ENCODE measurements at places on chromosomes 16 and 17.

- DNase-seq, result no peak
Measured at GRCh38 chr17:58755269-58755576, 431 bp upstream of the PPM1E start.

- no peak for DNase-seq
Measured at GRCh38 chr17:59839651-59840328, 53.0 kb downstream of the TUBD1 start.

- DNase-seq, result no peak
Measured at GRCh38 chr17:1755252-1755826, 6.5 kb upstream of the SERPINF1 start.

GRCh38 chr16:56669005-56669839 lies at the start of gene MT1H:
TSS of gene MT1H (plus strand) at chr16:56669814. CDS start at chr16:56669885, 71 bp downstream.
- DNase-seq, result no peak

- no peak for DNase-seq
Measured at GRCh38 chr17:54947396-54947795, 21.1 kb downstream of the COX11 start.

DNA sequence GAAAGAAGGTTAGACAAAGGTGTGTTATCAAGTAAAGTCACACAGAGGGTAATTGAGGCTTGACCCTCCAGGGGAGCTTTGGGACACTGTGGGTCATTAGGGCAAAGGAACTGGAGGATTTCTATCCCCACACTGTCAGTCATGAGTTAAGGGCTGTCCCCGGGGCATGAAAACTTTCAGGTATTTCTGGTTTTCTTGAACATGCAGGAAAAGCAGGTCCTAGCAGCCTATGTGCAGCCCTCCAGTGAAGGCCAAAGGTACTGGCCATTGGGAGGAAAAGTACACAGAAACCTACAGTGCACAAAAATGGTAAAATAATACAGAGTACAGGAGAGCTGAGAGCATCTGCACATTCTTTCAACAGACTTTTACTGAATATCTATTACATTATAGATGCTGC lies 44.4 kb upstream of the SCNN1B start:
- no peak for DNase-seq

- DNase-seq, result no peak
Measured at GRCh38 chr16:55120408-55120807, 189.7 kb downstream of the IRX5 start.

GRCh38 chr16:19172098-19172780 lies 4.2 kb downstream of the SYT17 start:
- DNase-seq, result no peak

DNA sequence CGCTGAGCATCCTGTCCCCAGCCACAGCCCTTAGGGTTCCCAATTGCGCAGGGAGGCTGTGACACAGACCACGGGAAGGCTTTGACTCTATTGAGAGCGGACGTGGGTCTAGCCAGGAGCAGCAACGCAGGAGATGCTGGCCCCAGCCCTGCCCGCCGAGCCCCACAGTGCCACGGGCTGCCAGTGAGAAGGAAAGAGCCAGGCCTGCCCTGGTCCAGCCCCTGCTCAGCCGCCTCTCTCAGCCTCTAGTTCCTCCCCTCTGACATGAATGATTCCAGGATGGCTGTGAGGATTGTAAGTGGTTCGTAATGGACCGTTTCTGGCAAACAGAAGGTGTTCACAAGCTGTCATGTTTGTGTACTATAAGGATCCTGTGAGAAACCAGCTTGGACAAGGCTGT lies 2.5 kb downstream of the BHLHA9 start:
- no peak for DNase-seq

DNA sequence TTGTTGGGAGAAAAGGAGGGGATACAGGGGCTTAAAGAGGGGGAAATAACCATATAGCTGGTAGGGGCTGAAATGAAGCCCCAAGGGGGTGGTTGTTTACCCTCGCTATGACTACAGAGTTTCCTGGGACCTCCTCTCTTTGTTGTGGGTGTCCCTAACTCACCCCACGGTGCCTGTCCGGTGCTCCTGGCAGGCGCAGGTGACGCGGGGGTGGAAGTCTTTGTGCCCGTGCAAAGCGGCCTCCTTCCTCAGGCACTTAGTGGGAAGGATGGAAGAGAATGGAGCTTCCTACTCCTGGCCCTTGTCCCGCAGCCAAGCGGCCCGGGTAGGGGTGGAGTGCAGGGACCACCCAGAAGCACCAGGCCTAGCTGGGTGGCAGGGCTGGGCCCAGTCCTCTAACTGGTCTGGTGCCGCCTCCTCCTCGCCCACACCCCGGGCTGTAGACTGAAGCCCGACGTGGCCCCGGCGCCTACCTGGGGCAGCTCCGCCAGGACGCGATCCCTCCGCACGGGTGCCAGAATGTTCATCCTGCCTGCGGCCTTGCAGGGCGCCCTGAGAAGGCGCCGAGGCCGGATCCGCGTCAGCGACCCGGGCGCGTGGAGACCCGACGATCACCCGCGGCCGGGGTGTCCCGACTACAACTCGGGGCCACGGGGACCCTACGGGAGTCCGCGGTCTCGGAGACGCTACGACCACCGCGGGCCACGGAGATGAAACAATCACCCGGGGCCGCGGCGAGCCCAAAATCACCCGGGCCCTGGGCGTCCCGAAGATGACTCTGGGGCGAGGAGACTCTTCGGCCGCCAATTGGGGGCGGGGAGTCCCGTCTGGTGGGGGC lies 709 bp downstream of the RAB34 start:
- DNase-seq, result no peak

DNA sequence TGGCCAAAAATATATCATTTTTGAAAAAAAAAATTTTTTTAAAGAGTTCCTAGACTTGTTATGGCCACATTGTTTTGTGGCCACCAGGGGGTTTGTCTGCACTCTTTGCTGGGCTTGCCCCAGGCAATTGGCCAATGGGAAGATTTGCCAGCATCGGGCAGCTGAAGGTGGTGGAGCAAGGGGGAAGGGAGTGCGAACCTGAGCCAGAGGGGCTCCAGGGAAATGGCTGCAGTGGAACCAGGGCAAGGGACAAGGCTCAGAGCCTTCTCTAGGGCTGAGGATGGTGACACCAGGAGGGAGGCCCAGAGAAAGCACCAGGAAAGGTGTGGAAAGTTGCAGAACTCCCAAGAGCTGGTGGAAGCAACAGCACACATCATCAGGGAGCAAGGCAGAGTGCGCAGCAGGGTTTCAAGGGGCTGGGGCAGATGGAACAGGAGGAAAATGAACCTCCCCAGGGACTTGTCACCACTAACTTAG lies 15.5 kb upstream of the CMIP start:
- peak; percentile 47 for DNase-seq

GRCh38 chr17:75548813-75549212 lies 23.3 kb downstream of the LLGL2 start:
- no peak for DNase-seq

DNA sequence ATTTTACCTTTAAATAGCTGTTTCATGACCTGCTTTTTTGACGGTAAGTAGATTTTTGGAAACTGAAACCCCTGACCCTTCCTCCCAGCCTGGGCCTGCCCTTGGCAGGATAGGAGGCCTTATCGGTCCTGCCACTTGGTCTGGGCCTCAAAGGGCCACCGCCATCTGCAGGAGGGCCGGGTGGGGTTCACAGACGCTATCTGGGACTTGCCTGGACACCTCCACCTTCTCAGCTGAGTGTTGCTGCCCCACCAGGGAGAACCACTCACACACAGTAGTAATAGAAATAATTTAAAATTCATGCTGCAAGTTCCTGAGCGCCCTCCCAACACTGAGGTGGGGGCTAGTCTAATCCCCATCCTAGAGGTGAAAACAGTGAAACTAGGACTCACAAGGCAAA lies 4.6 kb upstream of the NPRL3 start:
- DNase-seq, result no peak

DNA sequence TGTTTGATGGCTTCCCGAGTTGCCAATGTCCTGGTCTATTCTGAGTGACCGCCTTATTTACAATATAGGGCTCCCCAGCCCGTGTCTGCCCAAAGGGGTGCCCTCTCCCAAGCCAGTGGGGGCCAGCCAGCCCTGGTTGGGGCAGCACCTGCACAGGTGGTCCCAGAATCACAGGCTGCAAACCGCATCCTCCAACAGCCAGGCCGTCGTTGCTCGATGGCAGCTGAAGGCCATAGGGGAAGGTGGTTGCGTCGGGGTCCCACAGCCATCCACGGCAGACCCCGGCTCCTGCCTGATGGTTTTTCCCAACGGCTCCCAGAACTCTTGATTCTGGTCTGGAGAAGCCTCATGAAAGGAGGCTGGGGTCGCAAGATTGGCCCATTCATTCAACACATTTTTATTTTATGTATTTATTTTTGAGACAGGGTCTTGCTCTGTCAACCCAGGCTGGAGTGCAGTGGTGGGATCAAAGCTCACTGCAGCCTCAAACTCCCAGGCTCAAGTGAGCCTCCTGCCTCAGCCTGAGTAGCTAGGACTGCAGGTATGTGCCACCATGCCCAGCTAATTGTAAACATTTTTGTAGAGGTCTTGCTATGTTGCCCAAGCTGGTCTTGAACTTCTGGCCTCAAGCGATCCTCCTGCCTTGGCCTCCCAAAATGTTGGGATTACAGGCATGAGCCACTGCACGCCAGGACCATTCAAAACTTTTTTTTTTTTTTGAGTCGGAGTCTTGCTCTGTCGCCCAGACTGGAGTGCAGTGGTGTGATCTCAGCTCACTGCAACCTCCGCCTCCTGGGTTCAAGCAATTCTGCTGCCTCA lies 79.0 kb upstream of the TOB1 start:
- DNase-seq, result no peak

DNA sequence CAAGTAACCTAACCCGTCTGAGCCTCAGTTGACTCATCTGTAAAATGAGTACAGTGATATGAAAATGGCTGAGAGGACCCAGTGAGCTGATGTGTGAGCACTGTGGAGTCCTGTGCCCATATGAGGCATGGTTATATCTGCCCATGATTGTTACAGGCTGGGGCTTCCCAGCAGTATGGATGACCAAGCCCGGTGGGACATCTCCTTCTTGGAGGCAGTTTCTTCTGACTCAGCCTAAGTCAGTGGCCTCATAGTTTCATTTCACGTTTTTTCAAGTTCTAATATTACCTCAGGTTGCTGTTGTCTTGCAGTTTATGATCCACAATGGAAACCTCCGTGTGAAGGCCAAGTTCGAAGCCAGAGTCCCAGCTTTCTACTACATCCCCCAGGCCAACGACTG lies 4.8 kb downstream of the ADAP2 start:
- no peak for DNase-seq

GRCh38 chr16:73068541-73069401 lies 20.8 kb upstream of the ZFHX3 start:
- DNase-seq, result peak; percentile 76

DNA sequence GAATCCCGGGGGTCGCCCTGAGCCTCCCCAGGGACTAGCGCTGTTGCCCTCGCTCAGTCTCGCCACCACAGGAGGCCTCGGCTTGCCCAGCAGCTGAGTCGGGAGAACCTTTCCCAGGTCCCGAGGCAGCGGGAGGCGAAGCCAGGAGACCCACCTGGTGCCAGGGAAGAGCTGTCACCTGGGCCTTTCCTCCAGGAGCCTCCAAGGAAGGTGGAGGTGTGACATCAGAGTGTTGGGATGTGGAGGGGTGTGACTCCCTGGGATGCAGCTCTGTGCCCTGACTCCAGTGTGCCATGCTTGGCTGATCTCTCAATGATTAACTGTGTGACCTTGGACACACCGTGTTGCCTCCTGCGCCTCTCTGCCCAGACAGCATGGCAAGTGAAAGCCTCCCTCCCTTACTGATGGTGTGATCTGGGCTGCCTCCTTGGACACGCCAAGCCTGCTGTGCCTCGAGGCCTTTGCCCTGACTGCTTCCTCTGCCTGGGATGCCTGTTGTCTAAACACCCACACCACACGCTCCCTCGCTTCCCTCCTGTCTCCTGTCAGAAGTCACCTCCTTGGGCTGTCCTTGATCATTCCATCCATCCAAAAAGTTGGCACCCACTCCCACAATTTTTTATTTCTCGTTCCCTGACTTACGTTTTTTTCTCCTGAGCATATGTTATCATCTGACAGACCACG lies 88.0 kb downstream of the CMIP start:
- DNase-seq, result no peak

GRCh38 chr17:82944990-82945389 lies 105.2 kb upstream of the ZNF750 start:
- DNase-seq, result no peak

- DNase-seq, result no peak
Measured at GRCh38 chr16:46882304-46882939, 1.7 kb upstream of the GPT2 start.

DNA sequence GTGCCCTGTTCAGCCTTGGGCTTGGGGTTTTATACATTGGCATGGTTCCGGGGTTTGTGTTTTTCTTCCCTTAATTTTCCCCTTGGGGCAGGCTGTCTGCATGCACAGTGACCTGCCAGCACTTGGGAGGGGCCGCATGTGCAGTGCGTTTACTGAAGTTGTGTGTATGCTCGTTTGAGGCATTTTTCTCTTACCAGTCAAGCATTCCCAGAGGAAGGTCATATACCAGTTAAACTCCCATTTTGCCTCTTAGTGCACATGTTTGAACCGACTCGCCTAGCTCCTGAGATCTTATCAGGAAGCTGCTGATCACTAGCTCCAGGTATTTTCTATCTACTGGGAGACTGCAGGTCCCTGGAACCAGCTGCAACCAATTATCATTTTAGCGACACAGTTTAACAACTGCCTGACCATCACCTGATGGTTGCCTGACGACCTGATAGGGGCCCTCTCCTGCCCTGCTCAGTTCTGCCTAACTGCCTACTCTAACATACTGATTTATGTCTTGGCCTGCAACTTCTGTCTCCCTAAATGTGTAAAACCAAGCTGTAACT lies 51.4 kb downstream of the MFSD11 start:
- no peak for DNase-seq

DNA sequence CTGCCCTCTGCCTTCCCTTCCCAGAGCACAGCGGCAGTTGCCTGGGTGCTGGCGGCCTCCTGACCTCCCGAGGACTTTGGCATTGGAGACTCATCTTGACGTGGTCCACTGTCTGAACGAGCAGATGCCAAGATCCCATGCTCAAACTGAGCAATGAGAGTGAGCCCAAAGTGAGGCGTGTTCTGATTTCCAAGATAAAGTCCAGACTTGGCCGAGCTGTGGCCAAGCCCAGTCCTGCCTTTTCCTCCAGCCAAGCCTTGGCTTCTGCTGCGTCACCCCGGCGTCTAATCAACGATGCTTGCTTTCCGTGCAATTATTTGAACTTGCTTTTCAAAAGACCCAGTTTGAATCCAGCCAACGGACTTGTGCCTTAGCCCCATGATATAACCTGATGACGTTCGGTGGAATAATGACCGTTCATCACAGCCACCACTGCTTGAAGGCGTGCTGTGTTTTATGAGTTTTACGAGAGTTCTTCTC lies 179.2 kb downstream of the IRF8 start:
- no peak for DNase-seq

DNA sequence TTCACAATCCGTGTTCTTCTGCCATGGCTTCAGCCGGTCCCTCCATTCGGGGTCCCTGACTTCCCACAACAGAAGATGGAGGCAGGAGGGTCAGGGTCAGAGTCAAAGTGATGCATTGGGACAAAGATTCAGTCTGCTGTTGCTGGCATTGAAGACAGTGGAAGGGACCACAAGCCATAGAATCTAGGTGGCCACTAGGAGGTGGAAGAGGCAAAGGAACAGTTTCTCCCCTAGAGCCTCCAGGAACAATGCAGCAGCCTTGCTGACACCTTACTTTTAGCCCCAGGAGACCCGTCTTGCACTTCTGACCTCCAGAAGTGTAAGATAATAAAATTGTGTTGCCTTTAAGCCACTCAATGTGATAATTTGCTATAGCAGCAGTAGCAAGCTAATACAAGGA lies 55.9 kb downstream of the MFSD11 start:
- no peak for DNase-seq

GRCh38 chr16:69925311-69925710 lies 25.8 kb upstream of the CLEC18A start:
- DNase-seq, result no peak

All from CD4-positive, alpha-beta T cell treated with Interleukin-15 for 1 hour (primary cell).